HT1080 (cell line): ENCODE measurements at places on chromosomes 7 and 10.
A peak's percentile ranks its signal among the peaks of the same experiment; 100 is the strongest.

GRCh38 chr10:17229967-17230682, 2.1 kb downstream of the VIM start:
- DNase-seq, result peak; percentile 79

DNA sequence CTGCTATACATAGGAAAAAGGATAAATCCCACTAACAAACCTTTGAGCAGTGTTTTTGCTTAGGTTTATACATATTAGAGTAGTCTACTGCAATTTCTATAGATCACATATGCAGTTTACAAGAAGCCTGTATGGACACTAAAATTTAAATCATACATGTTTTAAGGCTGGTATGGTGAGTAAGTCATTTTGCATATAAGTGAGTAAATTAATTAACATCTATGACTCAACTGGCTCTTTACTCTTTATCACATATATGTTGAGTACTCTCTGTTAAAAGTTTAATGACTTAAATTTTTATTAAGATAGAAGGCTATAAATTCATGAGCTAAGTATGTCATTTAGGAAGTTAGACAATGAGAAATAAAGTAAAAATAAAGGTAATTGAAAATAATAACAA, 69.4 kb downstream of the LRRN3 start:
- DNase-seq, result no peak

GRCh38 chr10:7666253-7667023, at the start of gene ITIH5:
Gene ITIH5, minus strand, starts transcription at chr10:7666966. Its CDS starts 74 bp downstream, at chr10:7666892.
- no peak for DNase-seq

DNA sequence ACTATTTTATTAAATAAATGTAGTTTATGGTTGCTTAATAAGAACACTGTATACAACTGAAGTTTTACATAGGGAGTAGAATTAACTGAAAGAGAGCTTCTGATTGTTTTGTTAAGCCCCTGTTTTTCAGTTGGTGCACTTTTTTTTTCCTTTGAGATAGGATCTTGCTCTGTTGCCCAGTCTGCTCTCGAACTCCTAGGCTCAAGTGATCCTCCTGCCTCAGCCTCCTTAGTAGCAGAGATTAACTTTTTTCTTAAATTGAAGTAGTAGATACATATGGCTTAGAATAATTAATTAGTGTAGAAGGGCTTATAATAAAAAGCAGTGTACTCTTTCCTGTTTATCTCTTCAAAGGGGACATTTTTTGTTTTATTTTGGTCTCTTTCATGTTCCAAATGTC, 11.2 kb downstream of the SDHAF3 start:
- no peak for DNase-seq

DNA sequence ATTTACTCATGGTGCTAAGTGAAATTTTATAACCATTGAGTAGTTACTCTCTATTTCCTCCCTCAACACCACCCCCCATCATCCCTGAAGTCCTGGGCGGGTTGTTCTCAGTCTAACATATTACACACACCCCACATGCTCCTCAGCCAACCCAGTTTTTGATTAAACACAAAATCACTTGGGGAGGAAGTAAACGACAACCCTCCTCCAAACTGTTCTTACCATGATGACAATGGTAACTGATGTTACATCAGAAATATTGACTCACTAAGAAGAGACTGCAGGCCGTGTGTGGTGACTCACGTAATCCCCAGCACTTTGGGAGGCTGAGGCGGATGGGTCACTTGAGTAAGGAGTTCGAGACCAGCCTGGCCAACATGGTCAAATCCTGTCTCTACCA, 44.2 kb downstream of the RAB11FIP2 start:
- DNase-seq, result peak; percentile 73

- no peak for DNase-seq
Measured at GRCh38 chr7:128914566-128915151, 4.2 kb upstream of the KCP start.

- DNase-seq, result no peak
Measured at GRCh38 chr10:80421707-80422536, 13.6 kb downstream of the PRXL2A start.

DNA sequence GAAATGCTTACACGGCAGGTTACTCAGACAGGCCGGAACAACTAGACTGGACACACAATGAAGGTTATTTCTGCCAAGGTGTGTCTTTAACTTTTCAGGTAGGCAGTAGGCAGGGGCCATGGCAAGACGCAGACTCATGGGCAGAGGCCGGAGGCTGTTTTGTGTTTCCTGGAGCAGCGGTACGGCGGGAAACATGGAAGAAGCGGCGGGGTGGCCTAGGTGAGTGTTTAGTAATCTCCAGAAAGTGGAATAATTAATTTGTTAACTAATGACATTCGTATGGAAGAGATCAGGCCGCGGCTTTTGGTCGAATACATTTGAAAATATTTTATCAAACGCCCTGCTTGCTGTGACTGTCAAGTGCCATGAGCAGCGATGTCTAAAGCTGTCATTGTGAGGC, 277.8 kb downstream of the WDR37 start:
- no peak for DNase-seq

DNA sequence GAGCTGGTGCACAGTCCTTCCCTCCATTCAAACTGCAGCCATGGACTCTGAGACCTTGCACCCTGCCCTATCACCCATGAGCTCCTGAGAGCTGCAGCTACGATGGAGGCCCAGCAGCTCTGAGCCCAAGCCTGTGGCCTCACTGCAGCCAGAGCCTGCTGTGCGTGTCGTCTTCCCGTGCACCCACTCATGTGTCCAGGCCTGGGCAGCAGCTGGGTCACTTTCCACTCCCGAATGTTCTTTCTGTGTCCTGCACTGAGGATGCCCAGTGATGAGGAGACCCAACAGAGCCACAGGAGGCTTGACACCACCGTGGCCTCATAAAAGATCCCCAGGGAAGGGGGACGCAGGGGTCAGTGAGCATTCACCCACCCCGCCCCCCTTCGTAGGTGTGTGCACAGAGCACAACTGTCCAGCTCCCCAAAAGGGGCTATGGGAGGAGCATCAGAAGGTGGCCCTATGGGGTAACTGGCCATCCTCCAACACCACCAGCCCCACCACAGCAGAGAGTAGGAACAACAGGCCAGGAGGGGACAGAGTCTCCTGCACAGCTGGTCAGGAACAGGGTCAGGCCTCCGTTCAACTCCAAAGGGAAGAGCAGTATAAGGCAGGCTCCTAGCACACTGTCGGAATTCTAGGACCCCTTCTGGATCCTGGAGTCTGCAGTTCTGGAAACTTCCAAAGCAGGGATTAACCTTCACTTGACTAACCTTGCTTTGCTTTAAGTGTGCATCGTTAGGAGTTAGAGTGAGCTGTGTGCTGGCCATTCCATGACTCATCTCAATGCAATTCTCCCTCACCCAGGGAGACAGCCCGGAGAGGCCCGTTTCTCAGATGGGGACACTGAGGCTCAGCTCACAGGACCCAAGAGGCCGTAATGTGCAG, 52.6 kb downstream of the RASGEF1A start:
- DNase-seq, result peak; percentile 40

- DNase-seq, result no peak
Measured at GRCh38 chr10:111261081-111261615, 184.3 kb downstream of the ADRA2A start.

GRCh38 chr10:33115738-33116719, 158.0 kb upstream of the ITGB1 start:
- peak; percentile 60 for DNase-seq

GRCh38 chr10:97764519-97764931, 7.3 kb downstream of the SFRP5 start:
- no peak for DNase-seq

- DNase-seq, result peak; percentile 51
Measured at GRCh38 chr7:30143748-30144251, 9.0 kb downstream of the MTURN start.

DNA sequence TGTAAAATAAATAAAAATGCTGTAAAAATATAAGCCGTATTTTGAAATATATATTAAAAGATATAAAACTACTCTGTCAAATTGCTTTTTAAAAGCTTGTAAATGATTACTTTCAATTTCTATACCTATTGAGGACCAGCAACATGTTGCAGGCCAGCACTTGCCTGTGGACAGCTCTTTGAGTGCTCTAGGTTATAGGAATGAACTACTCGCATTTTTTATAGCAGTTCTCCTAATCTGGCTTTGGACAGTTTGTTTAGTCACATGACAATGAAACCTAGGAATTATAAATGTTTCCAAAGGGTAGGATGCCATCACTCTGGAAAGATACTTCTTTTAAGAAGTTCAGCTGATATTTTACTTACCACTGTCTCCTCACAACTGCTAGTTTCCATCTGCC, 117.7 kb upstream of the PTPRZ1 start:
- DNase-seq, result no peak

DNA sequence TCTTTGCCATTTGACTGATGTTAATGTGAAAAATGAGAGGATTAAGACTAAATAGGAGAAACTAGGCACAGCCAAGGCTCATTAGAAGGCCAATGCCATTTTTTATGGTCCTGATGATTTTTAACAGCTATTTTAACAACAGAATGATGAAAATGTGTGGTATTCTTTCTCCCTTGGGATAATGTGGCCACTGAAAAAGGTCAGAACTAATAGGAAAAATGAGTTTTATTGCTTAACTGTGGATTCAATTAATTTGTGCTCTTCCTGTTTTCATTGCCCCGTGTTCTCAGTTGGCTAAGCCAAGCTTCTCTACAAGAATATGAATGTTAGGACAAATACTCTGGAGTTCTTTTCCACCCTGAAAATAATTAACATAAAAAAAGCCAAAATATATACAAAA, 56.6 kb downstream of the BMPER start:
- DNase-seq, result no peak

GRCh38 chr10:84563868-84564267, 235.5 kb downstream of the CCSER2 start:
- no peak for DNase-seq

GRCh38 chr7:71254751-71255150, 122.8 kb downstream of the GALNT17 start:
- no peak for DNase-seq

- DNase-seq, result no peak
Measured at GRCh38 chr7:64180989-64181388, 26.0 kb upstream of the ZNF735 start.

GRCh38 chr7:156094350-156095146, 282.3 kb upstream of the SHH start:
- no peak for DNase-seq

- no peak for DNase-seq
Measured at GRCh38 chr10:29540016-29540415, 94.8 kb downstream of the SVIL start.

- DNase-seq, result no peak
Measured at GRCh38 chr7:120869700-120870099, 11.8 kb upstream of the TSPAN12 start.

DNA sequence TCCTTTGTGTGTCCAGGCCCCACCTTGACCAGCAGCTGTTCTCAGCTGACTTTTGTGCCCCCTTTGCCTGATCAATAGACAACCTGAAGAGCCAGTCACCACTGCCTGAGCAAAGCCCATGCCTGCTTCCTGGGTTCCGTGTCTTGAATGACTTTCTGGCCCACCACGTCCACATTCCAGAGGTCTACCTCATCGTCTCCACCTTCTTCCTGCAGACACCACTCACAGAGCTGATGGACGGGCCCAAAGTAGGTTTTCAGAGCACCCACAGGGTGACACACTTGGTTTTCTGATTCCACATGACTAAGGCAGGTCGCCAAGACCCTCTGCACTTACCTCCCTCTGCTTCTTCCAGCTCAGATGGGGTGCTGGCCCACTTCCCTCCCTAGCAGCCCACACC, 126.8 kb downstream of the WDFY4 start:
- DNase-seq, result peak; percentile 73

GRCh38 chr7:2947058-2947780, 96.4 kb downstream of the CARD11 start:
- DNase-seq, result no peak

- no peak for DNase-seq
Measured at GRCh38 chr7:1364068-1364905, 95.0 kb downstream of the MICALL2 start.

GRCh38 chr10:107056182-107056581, 108.3 kb downstream of the SORCS1 start:
- DNase-seq, result no peak

- DNase-seq, result no peak
Measured at GRCh38 chr10:130998046-130998435, 313.5 kb downstream of the TCERG1L start.

GRCh38 chr10:129466703-129467358, at the start of gene MGMT:
Gene MGMT, plus strand, starts transcription at chr10:129467241.
- no peak for DNase-seq

DNA sequence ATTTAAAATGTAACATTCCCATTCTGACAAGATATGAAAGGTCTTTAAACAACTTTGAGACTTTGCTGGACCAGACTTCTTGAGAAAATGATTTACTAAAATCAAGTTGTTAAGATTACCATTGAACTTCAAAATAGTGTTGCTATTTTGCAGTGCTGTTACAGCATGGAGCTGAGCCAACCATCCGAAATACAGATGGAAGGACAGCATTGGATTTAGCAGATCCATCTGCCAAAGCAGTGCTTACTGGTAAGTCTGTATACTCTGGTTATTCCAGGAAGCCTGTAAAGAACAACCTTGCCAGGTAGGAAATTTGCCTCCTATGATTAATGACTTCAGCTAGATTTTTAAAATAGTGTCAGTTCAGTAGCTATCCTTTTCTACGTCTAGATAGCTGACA, 18.8 kb downstream of the TNKS2 start:
- no peak for DNase-seq

DNA sequence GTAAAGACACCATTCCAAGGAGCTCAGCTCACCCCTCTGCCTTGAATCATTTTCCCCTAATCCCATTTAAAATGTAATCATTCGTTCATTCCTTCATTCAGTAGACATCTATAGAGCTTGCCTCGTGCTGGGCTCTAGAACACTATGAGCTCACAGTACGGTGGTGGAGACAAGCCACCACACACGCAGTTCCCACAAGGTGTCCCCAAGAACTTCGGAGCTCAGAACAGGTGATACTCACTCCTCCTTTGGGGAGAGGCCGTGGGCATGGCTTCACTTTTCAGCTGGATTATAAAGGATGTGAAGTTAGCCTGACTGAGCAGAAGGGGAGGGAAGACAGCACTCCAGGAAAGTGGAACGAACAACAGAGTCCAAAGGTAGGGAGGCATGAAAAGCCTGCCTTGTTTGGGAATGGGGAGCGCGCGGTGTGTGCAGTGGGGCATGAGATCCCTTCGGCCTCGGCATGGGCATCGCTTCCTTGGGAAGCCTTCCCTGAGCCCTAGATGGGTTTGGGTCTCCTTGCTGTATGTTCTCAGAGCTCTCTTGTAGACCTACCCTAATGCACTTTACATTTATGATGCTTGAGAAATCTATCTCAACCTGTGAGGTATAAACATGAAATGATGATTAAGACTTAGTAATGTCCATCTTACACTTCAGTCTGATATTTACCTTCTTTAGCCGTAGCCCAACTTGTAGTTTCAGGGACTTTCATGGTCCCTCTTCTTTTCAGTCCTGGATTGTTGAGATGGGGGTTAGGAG, 809 bp upstream of the OGA start:
- DNase-seq, result no peak

DNA sequence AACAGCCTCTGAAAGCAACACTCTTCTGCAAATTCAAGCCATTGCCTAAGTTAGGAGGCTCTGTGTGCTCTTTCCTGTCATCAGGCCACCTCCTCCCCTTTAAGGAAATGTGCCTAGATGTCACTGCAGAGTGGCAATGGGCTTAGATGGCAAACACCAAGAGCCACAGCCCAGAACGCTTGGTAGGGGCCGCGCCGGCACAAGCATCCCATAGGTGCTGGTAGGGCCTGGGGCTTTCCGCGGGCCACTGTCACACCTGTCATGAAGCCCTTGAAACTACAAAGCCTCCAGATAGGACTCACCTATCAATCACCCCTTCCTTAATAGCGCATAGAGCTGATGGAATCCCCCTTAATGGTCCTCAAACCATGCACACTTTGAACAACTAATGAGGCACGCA, 299.9 kb downstream of the GRID1 start:
- DNase-seq, result no peak
